ENCODE measurements at places on chromosomes 12 and 14.

DNA sequence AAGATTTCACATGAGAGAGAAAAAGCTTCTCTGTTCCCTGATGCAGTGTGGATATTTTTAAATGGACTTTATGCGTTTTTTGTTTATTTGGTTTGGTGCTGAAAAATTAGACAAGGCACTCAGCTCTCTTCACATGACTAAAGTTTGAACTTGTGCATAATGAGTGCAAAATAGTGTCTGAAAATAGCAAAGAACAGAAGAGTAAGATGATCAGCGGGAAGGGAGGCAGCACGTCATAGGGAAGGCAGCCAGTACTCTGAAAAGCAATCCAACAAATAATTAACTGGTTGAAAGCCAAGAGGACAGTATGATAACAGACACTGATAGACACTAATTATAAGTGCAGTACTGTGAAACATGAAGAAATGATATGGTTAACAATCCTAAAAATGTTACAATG is 46.6 kb upstream of the CDKN3 start:
- no peaks in the 10 kb centered on the region for H3K36me3 ChIP-seq
- peaks cover 6% of the 10 kb centered on the region for H3K4me1 ChIP-seq
- H3K4me3 ChIP-seq: no peak overlapping the region
- no peak for DNase-seq

DNA sequence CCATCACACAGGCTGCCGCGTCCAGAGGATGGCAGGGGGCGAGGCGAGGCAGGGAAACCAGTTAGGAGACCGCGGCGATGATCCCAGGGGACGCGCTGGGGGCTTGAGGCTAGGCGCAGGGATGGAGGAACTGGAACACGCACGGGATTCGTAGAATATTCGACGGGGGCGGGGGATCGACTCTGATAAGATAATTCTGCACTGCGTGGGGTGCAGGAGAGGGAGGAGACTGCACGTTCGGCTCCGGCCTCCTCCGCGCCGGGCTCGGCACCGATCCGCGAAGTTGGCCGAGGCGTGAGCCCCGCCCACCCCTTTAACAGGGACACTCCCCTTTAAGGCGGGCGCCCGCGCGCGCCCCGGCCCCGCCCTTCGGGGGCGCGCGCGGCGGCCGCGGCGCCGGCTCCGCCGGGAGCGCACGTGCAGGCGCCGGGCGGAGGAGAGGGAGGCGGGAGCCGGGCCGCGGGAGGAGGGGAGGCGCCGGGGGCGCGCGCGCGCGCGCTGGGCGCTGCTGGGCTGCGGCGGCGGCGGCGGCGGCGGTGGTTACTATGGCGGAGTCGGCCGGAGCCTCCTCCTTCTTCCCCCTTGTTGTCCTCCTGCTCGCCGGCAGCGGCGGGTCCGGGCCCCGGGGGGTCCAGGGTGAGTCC is at the start of gene ACVR1B:
Gene ACVR1B, plus strand, starts transcription at position 501 of the 644 bp plus-strand sequence. Its CDS starts 45 bp downstream, at position 546.
- peaks cover 37% of the 10 kb centered on the region for H3K27me3 ChIP-seq
- H3K4me1 ChIP-seq: peaks cover 23% of the 10 kb centered on the region
- peaks cover 1% of the 10 kb centered on the region for H3K36me3 ChIP-seq
- DNase-seq: peak; percentile 87
- H3K27ac ChIP-seq: peak within 1 kb of the TSS; percentile 88
- peak within 1 kb of the TSS; percentile 97 for H3K4me3 ChIP-seq

GRCh38 chr14:42545636-42546035 is 939.0 kb downstream of the LRFN5 start:
- no peak for DNase-seq
- H3K36me3 ChIP-seq: no peaks in the 10 kb centered on the region
- no peak overlapping the region for H3K27ac ChIP-seq

DNA sequence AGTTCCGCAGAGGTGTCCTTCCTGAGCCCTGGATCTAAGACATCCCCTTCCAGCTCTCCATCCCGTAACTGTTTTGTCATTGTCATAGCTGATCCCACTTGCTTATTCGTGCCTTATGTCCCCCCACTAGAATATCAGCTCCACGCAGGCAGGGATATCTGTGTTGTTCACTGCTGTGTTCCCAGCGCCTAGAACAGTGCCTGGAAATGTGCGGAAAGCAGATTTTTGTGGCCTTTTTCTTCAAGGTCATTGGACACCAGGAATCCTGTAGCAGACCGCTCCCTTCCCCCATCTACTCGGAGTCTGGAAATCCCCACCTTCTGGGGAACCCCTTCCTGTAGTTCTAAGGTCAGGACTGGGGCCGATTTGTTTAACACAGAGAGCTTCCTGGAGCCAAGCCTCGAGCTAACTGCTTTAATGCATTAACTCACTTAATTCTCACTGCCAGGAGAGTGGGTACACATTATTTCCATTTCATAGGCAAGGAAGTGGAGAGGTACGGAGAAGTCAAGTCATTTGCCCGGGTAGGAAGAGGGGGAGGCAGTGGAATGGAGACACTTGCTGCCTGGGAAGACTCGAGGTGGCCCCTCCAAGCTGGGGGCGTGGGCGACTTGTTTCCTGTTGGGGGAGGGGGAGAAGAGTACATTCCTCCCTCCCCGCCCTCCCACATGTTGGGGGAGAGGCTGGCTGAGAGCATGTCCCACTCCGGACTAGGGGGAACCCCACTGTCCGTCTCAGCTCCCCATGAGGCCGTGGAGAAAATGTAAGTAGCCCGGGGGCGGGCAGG is 1.2 kb upstream of the SH2B3 start:
- no peak for DNase-seq
- H3K4me1 ChIP-seq: peaks cover 44% of the 10 kb centered on the region
- no peaks in the 10 kb centered on the region for H3K27me3 ChIP-seq
- H3K4me3 ChIP-seq: peak overlapping the region; percentile 95

GRCh38 chr14:101514136-101514535 is 47.2 kb upstream of the DIO3 start:
- no peak overlapping the region for H3K27ac ChIP-seq
- no peaks in the 10 kb centered on the region for H3K4me1 ChIP-seq
- no peak overlapping the region for H3K4me3 ChIP-seq
- peaks cover 2% of the 10 kb centered on the region for H3K27me3 ChIP-seq

GRCh38 chr12:71848212-71848611 is 8.7 kb downstream of the TBC1D15 start:
- H3K27me3 ChIP-seq: no peaks in the 10 kb centered on the region
- H3K4me1 ChIP-seq: peaks cover 5% of the 10 kb centered on the region
- no peak for DNase-seq
- no peak overlapping the region for H3K4me3 ChIP-seq

DNA sequence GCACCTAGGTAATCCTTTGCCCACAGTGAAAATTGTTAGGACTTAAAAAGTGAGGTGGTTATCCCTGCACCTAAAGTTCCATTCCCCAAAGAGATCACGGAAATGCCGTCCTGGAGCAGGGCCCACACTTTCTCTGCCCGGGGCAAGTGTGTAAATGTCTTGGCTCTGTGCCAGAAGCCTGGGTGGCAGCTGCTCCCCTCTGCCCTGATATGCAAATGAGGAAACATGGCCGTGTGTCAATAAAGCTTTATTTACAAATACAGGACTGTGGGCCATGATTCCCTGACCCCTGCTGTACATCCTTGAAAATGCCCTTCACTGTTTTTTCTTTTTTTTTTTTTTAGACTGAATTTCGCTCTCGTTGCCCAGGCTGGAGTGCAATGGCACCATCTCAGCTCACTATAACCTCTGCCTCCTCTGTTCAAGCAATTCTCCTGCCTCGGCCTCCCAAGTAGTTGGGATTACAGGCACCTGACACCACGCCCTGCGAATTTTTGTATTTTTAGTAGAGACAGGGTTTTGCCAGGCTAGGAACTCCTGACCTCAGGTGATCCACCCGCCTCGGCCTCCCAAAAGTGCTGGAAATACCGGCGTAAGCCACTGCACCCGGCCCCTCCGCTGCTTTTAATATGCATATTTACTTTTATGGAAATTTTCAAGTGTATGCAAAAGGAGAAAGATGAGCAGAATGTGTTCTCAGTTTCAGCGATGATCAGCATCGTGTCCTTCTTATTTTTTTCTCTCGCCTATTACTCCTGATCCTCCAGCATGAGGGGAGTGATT is 75.5 kb downstream of the GALNT9 start:
- no peaks in the 10 kb centered on the region for H3K4me1 ChIP-seq
- no peaks in the 10 kb centered on the region for H3K36me3 ChIP-seq
- H3K27me3 ChIP-seq: peaks cover 2% of the 10 kb centered on the region
- no peak overlapping the region for H3K27ac ChIP-seq
- no peak for DNase-seq

- H3K36me3 ChIP-seq: no peaks in the 10 kb centered on the region
- peaks cover 9% of the 10 kb centered on the region for H3K27me3 ChIP-seq
- no peak for DNase-seq
- no peak overlapping the region for H3K27ac ChIP-seq
These were observed 79.9 kb downstream of the LLPH start for GRCh38 chr12:66050610-66051009.

GRCh38 chr12:110246636-110247339 is 34.3 kb upstream of the ATP2A2 start:
- H3K4me1 ChIP-seq: no peaks in the 10 kb centered on the region
- peaks cover 6% of the 10 kb centered on the region for H3K27me3 ChIP-seq
- H3K4me3 ChIP-seq: no peak overlapping the region
- no peak for DNase-seq
- H3K27ac ChIP-seq: no peak overlapping the region
- H3K36me3 ChIP-seq: no peaks in the 10 kb centered on the region

DNA sequence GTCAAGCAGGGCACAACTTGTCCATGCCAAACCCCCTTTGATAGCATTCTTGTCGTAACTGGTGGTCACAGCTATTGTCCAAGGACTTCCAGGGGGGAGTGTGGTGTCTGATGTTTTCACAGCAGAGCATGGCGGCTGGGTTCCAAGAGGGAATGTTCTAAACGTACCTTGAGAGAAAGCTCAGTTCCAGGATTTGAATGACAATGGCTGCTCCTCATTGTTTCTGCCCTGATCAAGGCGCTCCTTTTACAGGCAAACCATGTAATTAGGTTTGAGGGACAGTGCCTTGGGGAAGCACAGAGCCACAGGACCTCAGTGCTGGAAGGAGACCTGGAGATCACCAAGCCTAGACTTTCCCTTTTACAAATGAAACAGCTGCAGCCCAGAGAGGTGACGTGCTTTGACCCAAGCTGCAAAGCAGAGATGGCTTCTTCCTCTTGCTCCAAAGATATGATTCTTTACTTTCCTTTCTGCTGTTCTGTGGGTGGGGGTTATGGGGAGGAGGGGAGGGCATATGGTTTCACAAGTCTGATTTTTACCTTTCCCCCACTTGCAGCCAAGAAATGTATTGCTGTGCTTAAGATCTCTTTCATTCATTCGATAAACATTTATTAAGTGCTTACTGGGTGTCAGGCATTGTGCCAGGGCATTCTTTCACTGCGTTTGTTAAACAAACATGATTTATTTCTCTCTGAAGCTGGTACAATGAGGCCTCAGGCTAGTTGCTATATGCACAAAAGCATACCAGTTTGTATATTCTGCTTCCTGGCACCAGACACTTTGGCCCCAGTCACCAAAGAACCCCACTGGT is 172.8 kb downstream of the KTN1 start:
- H3K27ac ChIP-seq: no peak overlapping the region
- DNase-seq: no peak
- no peaks in the 10 kb centered on the region for H3K36me3 ChIP-seq

- no peak overlapping the region for H3K4me3 ChIP-seq
- peaks cover 7% of the 10 kb centered on the region for H3K27me3 ChIP-seq
- no peaks in the 10 kb centered on the region for H3K4me1 ChIP-seq
- no peak for DNase-seq
- no peak overlapping the region for H3K27ac ChIP-seq
These were observed 23.1 kb upstream of the C12orf42 start for GRCh38 chr12:103518899-103519298.

- no peaks in the 10 kb centered on the region for H3K27me3 ChIP-seq
- DNase-seq: no peak
- no peak overlapping the region for H3K4me3 ChIP-seq
- peaks cover 29% of the 10 kb centered on the region for H3K36me3 ChIP-seq
- H3K27ac ChIP-seq: peak overlapping the region; percentile 42
These were observed 40.2 kb downstream of the DEGS2 start for GRCh38 chr14:100119251-100119650.

DNA sequence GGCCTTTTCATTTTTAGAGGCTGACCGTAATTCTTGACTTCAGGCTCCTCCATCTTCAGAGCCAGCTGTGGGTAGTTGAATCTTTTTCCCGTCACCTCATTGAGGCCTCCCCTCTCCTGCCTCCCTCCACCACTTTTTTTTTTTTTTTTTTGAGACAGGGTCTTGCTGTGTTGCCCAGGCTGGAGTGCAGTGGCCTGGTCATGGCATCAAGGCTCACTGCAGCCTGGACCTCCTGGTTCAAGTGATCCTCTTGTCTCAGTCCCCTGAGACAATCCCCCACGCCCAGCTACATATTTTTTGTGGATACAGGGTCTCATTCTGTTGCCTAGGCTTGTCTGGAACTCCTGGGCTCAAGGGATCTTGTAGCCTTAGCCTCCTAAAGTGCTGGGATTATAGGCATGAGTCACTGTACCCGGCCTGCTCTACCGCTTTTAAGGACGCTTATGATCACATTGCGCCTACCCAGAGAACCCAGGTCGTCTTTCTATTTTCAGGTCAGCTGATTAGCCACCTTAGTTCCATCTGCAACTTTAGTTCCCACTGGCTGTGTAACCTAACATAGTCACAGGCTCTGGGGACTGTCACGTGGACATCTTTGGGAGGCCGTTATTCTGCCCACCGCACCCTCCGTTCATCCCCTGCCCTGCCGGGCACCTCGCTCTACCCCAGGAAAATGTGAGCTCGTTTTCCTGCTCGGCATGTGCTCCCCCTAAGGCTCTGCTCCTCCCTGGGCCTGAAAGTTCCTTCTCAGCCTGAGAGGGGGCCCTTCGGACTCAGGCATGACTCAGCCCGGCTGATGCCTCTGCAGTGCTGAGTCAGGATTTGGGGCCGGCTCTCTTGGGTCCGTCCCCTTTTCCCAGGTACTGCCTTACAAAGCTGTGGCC is 13.4 kb downstream of the TNFAIP2 start:
- no peak overlapping the region for H3K4me3 ChIP-seq
- H3K27ac ChIP-seq: no peak overlapping the region
- DNase-seq: no peak
- H3K27me3 ChIP-seq: peaks cover 4% of the 10 kb centered on the region
- no peaks in the 10 kb centered on the region for H3K36me3 ChIP-seq

GRCh38 chr14:64715628-64716412 is 11.6 kb downstream of the PLEKHG3 start:
- peaks cover 40% of the 10 kb centered on the region for H3K27me3 ChIP-seq
- DNase-seq: no peak
- no peak overlapping the region for H3K4me3 ChIP-seq
- H3K4me1 ChIP-seq: no peaks in the 10 kb centered on the region
- no peak overlapping the region for H3K27ac ChIP-seq

- DNase-seq: no peak
- H3K27ac ChIP-seq: no peak overlapping the region
- no peaks in the 10 kb centered on the region for H3K27me3 ChIP-seq
- H3K4me3 ChIP-seq: no peak overlapping the region
- H3K4me1 ChIP-seq: no peaks in the 10 kb centered on the region
These were observed 140.7 kb upstream of the PRICKLE1 start for GRCh38 chr12:42730291-42730690.

DNA sequence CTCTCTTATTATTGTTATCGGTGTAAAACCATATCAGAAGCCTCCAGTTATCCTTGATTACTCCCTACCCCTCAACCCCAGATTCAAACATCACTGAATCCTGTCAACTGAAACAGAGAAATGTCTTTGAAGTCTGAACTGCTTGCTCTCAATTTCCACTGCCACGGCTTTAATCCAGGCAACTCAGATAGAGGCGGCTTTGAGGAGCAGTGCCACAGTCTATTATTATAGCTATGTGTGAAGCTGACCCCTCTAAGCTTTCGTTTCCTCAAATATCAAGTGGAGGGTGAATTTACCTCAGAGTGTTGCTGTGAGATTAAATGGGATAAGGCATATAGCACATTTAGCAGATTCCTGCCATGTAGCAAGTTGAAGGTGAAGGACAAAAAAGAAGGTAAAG is 49.0 kb upstream of the PDE3A start:
- no peaks in the 10 kb centered on the region for H3K36me3 ChIP-seq
- H3K4me3 ChIP-seq: no peak overlapping the region
- H3K27me3 ChIP-seq: no peaks in the 10 kb centered on the region
- no peak for DNase-seq
- H3K4me1 ChIP-seq: no peaks in the 10 kb centered on the region
- no peak overlapping the region for H3K27ac ChIP-seq

All from activated naive CD8-positive, alpha-beta T cell treated with anti-CD3 and anti-CD28 coated beads, Interleukin-2, amount 10 ng/mL, durations not matched to agents 7 days and 5 days (primary cell).